ENCODE measurements at places on chromosomes 2 and 18.

- DNase-seq = no peak
Measured at GRCh38 chr2:212914392-212914791, 237.0 kb downstream of the IKZF2 start.

- DNase-seq = no peak
Measured at GRCh38 chr2:217807753-217808152, 195.0 kb downstream of the TNS1 start.

DNA sequence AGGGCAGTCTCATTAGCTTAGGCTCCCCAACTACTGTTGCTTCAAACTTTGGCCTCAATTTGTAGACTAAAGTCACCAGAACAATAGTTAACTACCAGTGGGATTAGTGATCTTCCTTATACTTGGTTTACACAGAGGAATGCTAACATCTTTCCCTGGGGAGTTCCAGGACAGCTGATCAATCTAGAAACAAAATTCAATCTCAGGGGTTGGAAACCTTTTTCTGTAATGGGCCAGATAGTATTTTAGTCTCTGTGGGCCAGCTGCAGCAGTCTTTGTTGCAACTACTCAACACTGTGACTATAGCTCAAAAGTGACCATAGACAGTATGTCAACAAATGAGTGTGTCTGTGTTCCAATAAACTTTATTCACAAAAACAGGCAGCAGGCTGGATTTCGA, 85.7 kb downstream of the METTL8 start:
- no peak for DNase-seq

- no peak for DNase-seq
Measured at GRCh38 chr2:185583058-185583816, 155.4 kb upstream of the FSIP2 start.

- no peak for DNase-seq
Measured at GRCh38 chr2:36734304-36734703, 37.8 kb downstream of the VIT start.

- no peak for DNase-seq
Measured at GRCh38 chr2:158228943-158229508, 127.3 kb downstream of the UPP2 start.

GRCh38 chr2:31065356-31065755, 72.9 kb downstream of the GALNT14 start:
- DNase-seq = no peak

DNA sequence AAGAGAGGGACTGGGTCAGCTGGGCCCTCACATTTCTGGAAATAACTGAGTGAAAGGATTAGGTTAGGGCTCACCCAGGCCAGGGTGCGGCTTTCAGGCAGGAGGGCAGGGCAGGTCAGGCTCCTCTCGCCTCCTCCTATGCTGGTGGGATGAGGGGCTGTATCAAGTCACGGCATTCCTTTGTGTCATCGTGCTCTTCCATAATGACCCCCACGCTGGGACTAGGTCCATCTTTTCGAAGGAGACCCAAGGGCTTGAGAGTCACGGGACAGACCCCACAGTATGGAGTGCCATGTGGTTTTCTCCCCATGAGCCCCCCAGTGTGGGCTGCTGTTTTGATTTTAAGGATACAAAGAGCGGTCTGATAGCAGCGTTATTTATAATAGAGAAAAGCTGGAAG, 137.8 kb upstream of the COPS8 start:
- DNase-seq = no peak

GRCh38 chr18:11289248-11289647, 139.9 kb upstream of the PIEZO2 start:
- no peak for DNase-seq

GRCh38 chr18:7390731-7391492, 160.0 kb downstream of the LRRC30 start:
- no peak for DNase-seq

GRCh38 chr18:34492652-34493051, 217.4 kb upstream of the DTNA start:
- DNase-seq = no peak

GRCh38 chr2:77104554-77104953, 417.6 kb downstream of the LRRTM4 start:
- no peak for DNase-seq

DNA sequence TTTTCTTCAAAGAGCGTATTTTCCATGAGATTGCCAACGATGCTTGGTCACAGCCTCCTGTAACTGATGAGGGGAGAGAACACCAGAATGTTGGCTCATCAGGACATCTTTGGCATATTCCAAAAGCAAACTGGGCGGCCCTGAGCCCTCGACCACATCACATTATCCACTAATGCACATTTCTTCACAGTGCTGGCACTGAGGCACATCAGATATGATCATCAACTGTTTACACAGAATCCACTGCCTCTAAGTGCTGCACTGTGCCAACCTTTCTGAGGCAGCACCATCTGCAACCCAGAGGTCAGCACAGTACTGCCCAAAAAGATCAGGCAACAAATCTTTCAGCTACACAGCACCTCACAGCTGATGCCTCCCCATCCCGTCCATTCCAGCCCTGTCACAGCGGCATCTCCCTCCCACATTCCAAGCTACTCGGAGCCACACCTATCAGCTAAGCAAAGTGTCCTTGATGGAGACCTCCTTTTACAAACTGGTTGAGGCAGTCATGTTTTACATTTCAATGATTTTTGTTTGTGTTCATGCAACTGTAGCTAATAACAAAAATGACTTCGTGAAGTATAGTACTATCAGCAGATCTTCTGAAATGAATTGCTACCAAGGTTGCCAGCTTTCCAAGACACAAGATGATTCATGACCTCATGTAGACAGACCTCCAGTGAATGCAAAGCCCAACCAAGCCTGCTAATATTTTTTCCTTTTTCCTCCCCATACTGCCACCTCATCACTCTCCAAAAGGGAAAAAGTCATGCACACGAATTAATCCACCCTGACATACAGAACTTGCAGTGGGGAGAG, 32.3 kb downstream of the MYO5B start:
- DNase-seq = no peak

DNA sequence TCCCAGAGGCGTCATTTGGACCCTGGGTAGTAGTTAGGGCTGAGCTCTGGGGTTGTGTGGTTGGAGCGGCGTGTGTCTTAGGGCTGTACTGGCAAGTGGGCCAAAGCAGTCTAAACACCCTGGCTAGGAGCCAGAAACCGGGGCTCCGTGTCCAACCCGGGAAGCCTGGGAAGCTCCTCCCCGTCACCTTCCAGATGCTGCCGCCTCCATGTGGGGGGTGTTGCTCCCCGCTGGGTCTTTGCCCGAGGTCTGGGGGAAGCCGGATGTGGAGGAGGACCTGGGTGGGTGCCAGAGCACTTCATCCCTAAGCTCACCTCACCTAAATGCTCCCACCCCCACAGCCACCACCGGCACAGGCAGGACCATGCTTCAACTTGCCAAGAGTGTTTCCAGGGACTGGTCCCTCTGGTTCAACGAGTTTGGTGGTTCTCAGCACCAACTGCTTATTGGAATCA, 25.4 kb downstream of the TET3 start:
- no peak for DNase-seq

GRCh38 chr2:191439481-191439880, 194.3 kb downstream of the MYO1B start:
- no peak for DNase-seq

- DNase-seq = no peak
Measured at GRCh38 chr2:46336283-46336959, 39.2 kb downstream of the EPAS1 start.

DNA sequence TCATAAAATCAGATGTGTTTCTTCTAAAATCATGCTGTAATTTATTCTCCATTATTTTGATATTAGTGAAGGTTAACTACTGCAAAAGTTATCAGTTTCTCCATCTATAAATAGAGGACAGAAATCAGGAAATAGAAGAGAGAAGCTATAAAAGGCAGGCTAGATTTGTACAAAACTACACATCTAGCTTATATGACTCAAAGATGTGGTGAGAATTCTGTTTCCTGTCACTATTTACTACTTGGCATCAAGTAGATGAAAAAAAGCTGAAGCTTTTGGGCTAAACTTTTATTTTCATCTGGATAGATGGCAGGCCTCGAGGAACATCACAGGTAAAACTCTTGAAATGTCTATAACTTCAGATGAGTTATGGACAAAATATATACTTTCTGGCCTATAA, 49.8 kb upstream of the NAB1 start:
- DNase-seq = no peak

DNA sequence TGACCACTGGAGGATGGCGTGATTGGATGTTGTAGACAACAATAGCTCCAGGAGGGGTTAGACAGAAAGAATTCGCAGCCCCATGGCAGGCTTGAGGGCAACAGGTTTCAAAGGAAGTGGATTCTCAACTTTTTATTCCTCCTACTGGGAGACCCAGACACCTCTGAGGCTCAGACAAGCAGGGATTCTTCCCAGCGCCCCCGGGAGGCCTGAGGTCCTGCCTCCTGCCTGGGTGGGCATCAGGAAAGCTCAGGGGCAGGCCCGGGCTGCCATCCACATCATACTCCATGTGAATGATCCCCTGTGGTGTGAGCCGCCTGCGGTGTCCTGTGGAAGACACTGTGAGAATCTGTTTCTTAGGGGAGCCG, 203.5 kb downstream of the CYP26B1 start:
- DNase-seq = no peak

DNA sequence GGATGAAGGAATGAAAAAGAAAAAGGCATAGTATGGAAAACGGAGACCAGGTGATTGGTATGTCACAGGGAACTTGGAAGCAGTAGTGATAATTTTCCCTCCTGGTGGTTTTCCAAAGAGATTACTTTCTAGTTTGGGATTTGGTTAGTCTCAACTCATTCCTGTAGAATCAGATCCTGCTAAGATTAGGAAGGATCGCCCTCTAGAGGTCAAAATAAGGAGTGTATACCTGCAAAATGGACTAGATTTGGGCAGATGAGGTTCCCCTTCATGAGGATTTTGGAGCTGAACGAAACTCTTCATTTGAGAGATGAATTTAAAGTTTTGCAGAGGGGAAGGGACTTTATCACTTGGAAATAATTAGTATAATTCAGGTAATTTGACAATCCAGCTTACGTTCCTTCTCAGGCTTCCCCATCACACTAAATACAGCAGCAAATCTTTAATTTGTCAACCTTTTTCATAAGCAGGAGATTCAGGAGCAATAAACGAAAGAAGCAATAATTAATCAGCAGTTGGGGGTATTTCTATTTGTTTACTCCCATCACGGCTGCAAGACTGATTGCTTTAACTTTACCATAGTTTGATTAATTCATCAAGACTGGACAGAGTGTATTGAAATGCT, 65.2 kb downstream of the CCDC195 start:
- peak; percentile 37 for DNase-seq

DNA sequence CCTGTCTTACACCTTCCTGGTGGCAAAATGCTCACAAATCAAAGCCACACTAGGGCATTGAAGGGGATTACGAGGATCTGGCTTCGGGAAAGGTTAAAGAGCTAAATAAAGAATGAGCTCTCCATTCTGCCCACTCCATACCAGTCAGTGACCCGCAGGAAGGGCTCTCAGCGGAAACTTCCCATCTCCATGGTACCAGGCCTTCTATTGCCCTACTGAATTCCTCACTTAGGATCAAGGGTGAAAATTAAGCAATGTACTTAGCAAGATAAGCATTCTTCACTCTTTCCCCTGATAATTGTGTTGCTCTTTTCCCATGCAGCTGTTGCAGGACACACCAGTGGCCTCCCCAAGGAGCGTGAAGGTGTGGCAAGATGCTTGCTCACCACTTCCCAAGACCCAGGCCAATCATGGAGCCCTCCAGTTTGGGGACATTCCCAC, 75.6 kb upstream of the TTC39C start:
- no peak for DNase-seq

DNA sequence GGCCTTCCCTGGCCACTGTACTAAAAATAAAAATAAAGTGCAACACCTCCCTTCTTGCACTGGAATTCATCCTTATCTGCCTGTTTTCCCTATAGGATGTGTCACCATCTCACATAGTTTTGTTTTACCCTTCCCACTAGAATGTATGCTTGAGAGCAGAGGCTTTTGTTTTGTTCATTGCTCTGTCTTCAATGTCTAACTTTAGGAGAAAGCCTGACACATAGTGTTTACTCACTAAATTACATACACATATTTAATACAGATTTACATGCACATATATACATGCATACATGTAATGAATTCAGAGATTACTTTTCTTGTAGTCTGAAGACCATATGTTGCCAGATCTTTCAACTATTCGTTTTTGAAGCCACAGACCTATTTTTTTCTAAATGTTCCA, 23.0 kb downstream of the CD302 start:
- DNase-seq = no peak

GRCh38 chr2:54838585-54839035, 115.1 kb downstream of the EML6 start:
- DNase-seq = peak; percentile 52

GRCh38 chr2:18290386-18290785, 270.1 kb downstream of the RDH14 start:
- DNase-seq = no peak

- DNase-seq = no peak
Measured at GRCh38 chr2:120473522-120474271, 127.8 kb downstream of the INHBB start.

GRCh38 chr2:200703127-200703925, 108.4 kb upstream of the BZW1 start:
- peak; percentile 48 for DNase-seq
